Activated T-cell treated with anti-CD3 and anti-CD28 coated beads, Interleukin-2, amount 50 U/mL, for 72 hours (primary cell): ENCODE measurements at places on chromosomes 13 and 19. TPM values are rescaled to one million over a fixed set of nuclear protein-coding genes. Genes with fewer than 3 reads are reported as not detected.

GRCh38 chr19:56765137-56765536 lies 75.4 kb downstream of the PEG3 start:
- DNase-seq: peak; percentile 15

GRCh38 chr19:38031423-38031770 lies 124.4 kb downstream of the SIPA1L3 start:
- DNase-seq: no peak

DNA sequence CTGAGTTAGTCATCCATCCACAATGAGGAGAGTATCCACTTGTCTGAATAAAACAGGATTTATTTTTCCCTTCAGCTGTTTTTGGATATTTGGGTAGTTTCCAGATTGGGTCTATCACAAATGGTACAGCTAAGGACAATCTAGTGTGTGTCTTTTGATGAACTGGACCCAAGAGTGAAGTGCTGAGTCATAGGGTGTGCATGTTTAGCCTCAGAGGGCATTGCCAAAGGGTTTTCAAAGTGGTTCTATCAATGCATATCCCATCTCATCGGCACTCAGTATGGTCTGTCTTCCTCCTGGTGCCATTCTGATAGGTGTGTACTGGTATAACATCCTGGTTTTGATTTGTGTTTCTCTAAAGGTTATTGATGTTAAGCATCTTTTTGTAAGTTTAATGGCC lies 62.3 kb downstream of the GSX1 start:
- DNase-seq: no peak

GRCh38 chr19:14379294-14380065 lies 1.8 kb upstream of the ADGRE5 start:
- no peak for DNase-seq

GRCh38 chr19:37551129-37551993 lies 43.2 kb downstream of the ZNF571 start:
- DNase-seq: peak; percentile 70

DNA sequence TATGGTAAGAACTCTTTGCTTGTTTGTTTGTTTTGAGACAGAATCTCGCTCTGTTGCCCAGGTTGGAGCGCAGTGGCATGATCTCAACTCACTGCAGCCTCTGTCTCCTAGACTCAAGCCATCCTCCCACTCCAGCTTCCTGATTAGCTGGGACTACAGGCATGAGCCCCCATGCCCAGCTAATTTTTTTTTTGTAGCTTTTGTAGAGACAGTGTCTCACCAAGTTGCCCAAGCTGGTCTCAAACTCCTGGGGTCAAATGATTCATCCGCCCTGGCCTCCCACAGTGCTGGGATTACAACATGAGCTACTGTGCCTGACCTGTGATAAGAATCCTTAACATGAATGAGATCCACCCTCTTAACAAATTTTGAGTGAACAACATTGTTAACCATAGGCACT lies 183.9 kb upstream of the TSHZ3 start:
- DNase-seq: no peak

DNA sequence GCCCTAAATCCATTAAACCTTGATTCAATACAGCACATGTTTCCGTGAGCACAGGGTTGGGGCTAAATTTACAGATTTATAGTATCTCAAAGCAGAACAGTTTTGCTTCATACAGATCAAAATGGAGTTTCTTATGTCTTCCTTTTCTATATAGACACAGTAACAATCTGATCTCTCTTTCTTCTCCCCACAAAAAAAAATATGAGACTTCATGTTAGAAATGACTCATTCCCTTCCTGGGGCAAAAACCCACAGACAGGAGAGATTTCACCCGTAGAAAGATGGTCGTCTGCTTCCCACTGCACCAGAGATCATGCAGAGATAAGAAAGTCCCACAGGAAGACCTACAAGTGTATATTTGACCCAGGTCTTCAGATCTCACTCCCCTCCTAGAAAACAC lies 7.7 kb upstream of the ZNF611 start:
- no peak for DNase-seq

- DNase-seq: peak; percentile 57
Measured at GRCh38 chr19:5154129-5154798, 185.4 kb downstream of the KDM4B start.

- DNase-seq: no peak
Measured at GRCh38 chr13:112769615-112770014, 79.8 kb downstream of the ATP11A start.

DNA sequence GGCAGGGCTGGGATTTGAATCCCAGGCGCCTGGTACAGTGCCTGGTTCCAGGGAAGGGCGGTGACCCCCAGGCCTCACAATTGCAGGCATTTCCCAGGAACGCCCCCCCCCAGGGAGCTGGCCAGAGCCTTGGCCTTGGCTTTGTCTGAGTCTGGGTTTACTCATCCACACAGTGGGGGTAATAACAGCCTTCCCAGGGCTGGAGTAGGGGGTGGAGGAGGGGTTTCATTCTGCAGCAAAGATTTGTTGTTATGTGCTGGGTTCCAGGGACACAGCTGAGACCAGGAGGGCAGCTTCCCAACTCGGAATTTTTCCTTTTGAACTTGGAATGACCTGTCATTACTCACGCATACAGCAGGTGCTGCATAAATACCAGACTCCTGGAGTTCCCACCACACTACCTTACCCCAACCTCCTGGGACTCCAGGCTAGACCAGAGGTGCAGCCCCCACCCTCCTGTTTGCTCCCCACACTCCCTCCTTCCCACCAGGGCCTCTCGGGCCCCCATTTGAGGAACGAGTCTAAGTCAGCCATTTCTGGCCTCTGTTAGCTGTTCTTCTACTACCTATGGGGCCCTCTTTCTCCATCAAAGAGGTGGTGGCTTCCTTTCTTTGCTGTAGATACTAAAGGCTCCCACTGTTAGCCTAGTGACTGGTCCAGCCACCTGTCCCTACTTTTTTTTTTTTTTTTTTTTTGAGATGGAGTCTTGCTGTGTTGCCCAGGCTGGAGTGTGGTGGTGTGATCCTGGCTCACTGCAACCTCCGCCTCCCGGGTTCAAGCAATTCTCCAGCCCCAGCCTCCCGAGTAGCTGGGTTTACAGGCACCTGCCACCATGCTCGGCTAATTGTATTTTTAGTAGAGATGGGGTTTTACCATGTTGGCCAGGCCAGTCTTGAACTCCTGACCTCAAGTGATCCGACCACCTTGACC lies 1.6 kb upstream of the ADAMTS10 start:
- DNase-seq: no peak

DNA sequence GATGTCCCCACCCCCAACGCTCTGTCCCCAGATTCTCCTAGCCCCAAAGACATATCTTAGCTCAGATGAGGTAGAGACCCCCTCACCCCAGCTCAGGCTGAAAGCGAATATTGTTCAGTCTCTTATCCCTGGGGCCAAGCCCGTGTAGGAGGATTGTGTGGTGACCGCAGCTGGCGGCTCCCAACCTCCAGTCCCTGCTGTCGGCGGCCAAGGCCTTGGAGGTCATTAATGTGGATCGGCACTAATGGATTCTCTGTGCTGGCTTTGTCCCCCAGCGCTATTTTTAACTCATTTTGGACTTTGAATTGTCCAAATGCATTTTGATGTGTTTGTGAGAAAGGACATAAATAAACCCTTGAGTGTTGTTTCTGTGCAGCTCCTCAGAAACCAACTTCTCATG lies 124.2 kb downstream of the UQCRFS1 start:
- DNase-seq: no peak

Gene NPAS1
- 1.1 TPM for total RNA-seq

Gene SLAIN1
- total RNA-seq: 24.8 TPM

Gene KLK7
- not detected for total RNA-seq

Gene GAPDHS
- total RNA-seq: not detected

Gene ZNF208
- total RNA-seq: 4.6 TPM

Gene KLK15
- not detected for total RNA-seq
